ENCODE measurements at places on chromosomes 4 and X.
A peak's percentile ranks its signal among the peaks of the same experiment; 100 is the strongest.

DNA sequence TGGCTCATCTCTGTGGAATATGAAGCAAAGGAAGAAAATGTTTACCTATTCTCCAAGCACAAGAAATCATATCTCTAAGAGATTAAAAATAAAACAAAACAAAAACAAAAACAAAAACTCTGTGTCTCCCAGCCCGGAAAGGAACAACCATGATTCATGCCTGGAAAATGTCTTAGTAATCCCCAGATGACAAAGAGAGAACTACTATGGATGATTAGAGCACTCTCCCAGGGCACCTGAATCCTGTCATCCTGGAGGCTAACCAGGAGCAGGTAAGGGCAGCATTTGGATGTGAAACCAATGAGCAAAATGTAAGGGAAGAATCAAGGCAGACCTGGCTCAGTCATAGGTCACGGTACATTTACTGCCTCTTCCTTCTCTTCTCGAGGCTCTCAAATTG, 1.7 kb upstream of the AKAP4 start:
- no peak for DNase-seq

- no peak for DNase-seq
Measured at GRCh38 chrX:86014421-86014820, 32.9 kb downstream of the CHM start.

DNA sequence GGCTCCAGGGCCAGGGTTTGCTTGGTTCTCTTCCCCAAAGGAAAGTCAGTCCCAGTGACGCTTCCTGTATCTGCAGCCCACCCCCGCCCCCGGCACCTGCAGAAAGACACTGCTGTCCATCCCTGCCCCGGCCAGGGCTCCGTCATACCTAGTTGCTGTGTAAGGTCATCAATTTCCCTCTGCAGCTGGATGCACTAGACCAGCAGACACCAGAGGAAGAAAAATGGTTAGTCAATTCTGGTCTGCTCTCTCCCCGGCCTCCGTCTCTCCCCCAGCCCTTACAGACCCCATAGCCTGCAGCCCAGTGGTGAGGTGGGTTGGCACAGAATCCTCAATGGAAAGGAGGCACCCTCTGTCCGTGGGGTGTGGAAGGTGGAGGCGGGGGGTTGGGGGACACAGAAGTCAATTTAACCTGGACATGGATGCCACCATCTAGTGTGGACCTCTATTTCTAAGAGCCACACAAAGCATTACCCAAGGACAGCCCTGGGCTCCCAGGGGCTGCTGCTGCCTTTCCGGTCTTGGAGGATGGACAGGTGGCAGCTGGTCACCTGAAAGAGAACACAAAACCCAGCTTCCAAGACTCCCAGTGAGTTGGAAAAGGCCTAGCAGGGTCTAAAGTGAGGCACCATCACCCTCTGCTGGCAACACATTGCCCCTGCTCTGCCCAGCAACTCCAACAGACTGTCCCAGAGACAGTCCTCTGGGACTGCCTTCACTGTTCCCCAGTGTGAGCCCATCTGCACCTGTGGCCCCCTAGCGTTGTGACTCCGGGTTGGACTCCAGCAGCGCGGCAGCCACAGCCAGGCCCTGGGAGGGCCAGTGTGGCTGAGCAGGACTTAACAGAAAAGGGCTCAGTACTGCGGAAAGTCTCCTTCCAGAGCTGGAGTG, 40.2 kb upstream of the NHSL2 start:
- no peak for DNase-seq

- no peak for DNase-seq
Measured at GRCh38 chr4:766152-766515, 59.8 kb downstream of the CPLX1 start.

GRCh38 chr4:103786014-103786413, 66.2 kb upstream of the TACR3 start:
- DNase-seq = peak; percentile 0

DNA sequence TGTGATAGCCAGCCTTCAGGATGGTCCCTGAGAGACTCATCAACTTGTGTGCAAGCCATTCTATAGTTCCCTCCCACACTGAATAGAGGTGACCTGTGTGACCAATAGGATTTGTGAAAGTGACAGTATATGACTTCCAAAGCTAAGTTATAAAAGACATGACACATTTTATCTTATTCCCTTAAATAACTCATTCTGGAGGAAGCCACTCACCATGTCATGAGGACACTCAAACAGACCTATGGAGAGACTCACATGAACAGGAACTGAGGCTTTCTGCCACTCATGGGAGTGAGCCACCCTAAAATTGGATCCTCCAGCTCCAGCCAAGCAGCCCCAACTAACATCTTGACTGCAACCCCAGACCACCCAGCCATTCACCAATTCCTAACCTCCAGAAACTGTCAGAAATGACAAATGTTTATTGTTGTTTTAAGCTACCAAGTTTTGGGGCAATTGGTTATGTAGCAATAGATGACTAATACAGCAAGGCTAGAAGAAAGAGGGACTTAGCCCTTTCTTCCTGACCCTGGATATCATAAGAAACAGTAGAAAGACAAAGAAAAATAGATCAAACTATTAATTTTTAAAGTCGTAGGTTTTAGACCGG, 9.0 kb upstream of the CHIC2 start:
- DNase-seq = no peak

DNA sequence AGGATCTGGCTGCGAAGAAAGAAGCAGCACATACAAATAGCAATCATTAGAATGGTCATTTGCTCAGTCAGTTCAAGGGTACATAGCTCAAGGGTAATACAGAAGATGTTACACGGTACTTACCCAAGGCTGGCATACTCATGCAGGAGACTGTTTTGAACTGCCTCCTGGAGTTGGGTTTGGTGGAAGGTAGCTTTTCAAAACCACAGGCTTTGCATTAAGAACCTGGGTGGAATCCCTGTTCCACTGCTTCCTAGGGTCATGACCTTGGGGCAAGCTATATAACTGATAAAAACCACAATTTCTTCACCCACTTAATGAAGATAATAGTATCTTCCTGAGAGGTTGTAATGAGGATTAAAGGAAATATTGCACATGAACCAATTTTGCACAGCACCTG, 36.5 kb downstream of the TBC1D9 start:
- no peak for DNase-seq

GRCh38 chr4:168540086-168540485, 43.2 kb downstream of the PALLD start:
- no peak for DNase-seq

- no peak for DNase-seq
Measured at GRCh38 chr4:103054030-103054429, 22.5 kb downstream of the SLC9B2 start.

DNA sequence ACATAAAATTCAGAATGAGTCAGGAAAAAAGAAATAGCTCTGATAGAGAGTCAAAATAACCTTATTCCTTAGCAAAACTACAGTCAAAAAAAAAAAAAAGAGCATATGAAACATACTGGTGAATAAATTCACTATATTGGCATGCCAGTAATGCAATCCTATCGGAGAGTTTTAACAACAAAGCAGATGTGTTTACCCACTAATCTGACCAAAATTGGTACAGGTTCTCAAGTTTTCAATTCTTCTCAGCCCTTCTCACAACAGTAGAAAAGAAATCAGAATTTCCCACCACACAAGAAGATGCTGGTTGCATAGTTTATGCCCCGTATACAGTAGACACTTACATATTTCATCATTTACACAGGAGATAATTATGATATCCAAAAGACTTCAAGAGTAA, 59.4 kb downstream of the LCORL start:
- DNase-seq = no peak

GRCh38 chrX:16722481-16722880, 3.1 kb downstream of the SYAP1 start:
- DNase-seq = no peak

- DNase-seq = no peak
Measured at GRCh38 chr4:13653766-13654161, 26.2 kb upstream of the BOD1L1 start.

All from NCI-H146 (cell line).